ENCODE measurements at places on chromosomes 2 and 18.

GRCh38 chr2:33496150-33496549 lies 19.7 kb downstream of the RASGRP3 start:
- DNase-seq = no peak

DNA sequence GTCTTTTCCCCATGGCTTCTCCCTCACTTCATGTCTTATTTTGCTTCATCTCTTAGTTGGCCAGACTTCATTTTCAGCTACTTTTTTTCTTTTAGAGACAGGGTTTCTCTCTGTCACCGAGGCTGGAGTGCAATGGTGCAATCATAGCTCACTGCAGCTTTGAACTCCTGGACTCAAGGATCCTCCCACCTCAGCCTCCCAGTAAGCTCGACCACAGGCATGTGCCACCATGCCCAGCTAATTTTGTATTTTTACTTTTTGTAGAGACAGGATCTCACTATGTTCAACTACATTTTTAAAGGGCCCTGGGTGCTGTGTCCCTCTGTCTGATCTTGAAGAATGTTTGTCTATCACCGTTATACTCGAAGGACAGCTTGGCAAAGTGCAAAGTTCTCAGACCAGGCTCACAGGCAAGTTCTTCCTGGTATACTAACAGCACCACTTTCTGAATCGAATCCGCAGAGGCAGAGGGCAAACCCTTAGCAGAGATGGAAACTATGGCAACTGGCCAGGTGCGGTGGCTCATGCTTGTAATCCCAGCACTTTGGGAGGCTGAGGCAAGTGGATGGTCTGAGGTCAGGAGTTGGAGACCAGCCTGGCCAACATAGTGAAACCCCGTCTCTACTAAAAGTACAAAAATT lies 60.9 kb downstream of the SOWAHC start:
- no peak for DNase-seq

- no peak for DNase-seq
Measured at GRCh38 chr2:40208463-40208862, 243.4 kb downstream of the SLC8A1 start.

DNA sequence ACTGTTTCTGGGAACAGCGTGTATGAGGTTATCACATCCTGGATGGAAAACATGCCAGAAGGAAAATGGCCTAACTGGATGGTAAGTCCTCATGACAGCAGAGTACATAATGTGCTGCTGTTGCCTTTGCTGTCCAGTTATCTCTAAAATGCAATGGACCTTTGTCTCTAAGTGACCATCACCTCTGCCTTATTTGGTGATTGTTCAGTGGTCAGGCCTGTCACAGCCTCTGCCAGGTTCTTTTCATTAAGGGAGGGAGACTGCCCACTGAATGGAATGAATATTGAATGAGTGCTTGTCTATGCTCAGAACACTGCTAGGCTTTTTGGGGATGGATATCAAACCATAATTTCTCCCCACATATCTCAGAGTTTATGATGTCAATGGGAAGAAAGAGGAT lies 29.0 kb downstream of the SLC3A1 start:
- no peak for DNase-seq

DNA sequence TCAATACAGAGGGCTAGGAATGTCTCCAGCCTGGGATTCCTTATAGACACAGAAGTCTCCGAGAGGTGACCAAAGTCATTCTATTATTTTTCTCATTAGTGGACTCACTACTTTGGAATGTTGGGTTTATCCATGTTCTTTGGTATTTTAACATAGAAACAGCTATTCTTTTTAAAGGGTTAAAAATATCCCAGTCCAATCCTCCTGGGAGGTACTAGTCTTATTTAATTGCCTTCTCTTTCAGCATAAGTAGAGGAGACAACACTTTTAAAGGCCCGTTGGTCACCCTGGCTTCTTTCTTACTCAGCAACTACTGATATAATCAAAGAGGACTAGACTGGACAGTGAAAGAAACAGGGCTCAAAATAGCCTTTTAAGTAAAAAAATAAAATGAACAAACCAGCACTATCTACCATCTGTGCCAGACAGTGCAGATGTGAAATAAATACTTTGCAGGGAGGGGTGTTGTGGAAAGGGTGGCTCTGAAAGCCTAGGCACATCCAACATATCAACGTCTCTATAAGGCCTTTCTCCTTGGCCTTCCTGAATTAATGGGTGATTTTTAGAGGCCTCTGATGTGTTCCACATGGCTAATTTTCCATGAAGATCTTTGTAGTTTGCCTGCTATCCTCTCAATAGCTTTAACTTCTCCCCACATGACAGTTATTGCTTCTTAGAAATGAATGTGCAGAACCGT lies 334.4 kb upstream of the THUMPD2 start:
- DNase-seq = no peak

- DNase-seq = no peak
Measured at GRCh38 chr18:72207280-72207679, 336.9 kb downstream of the CBLN2 start.

DNA sequence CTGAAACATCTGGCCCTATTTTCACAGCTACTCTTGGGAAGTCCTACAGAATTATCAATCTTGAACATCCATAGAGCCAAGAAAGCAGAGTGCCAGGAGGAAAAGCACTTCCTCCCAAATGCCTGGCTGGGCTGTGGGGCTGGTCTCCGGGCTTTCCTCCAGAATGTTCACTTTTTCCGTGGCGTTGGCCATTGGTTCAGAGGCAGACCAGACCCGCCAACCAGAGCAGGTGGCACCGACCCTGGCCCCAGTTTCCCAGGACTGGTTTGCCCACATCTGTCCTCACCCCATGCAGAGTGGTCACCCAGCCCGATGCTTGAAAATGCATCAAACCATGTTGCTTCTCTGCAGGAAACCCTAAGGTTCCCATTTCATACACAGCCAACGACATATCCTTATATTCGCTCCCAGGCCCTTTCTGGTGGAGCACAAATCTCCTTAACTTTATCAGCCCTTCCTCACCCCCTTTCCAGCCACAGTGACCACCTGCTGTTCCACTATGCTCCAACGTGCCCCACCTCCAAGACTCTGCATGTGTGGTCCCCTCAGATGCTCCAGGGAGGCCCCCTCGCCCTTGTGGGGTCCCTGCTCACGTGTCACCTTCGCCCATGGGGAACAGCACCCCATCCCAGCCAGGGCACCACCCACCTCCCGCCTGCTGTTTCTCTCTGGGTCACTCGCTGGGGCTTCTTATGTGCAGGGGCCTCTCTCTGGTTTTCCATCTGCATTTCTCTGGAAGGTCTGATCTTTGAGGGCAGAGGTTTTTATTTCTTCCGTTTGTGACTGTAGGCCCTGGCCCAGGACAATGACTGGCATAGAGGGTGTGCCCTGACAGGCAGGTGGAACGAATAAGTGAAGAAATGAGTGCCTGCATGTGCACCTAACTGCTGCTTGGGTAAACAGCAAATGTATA lies 92.9 kb downstream of the PXDN start:
- no peak for DNase-seq

- DNase-seq = no peak
Measured at GRCh38 chr18:29693334-29693733, 1349.2 kb downstream of the DSC3 start.

GRCh38 chr2:176872406-176872805 lies 340.2 kb upstream of the HNRNPA3 start:
- no peak for DNase-seq

- no peak for DNase-seq
Measured at GRCh38 chr2:85600951-85601770, 1.3 kb downstream of the TMEM150A start.

- DNase-seq = no peak
Measured at GRCh38 chr2:207408086-207408794, 121.5 kb upstream of the CREB1 start.

DNA sequence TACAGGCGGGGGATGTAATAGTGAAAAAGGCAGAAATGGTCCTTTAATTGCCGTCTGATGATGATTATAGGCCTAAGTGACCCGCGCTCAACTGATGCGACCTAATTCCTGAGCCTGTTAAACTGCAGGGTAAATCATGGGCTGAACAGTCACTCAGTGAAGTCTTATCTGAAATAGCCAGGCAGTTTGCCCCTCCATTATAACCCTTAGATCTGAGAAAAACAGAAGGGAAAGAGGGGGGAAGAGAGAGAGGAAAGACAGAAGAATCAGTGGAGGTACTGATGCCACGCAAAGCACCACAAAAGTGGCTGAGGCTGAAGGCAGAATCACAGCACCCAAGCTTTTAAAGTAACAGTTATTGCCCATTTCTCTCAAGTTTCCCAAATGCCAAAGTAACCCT lies 73.1 kb upstream of the DNMT3A start:
- no peak for DNase-seq

- DNase-seq = no peak
Measured at GRCh38 chr2:11559786-11560155, 25.9 kb downstream of the GREB1 start.

GRCh38 chr2:173171321-173171720 lies 95.7 kb downstream of the MAP3K20 start:
- no peak for DNase-seq

DNA sequence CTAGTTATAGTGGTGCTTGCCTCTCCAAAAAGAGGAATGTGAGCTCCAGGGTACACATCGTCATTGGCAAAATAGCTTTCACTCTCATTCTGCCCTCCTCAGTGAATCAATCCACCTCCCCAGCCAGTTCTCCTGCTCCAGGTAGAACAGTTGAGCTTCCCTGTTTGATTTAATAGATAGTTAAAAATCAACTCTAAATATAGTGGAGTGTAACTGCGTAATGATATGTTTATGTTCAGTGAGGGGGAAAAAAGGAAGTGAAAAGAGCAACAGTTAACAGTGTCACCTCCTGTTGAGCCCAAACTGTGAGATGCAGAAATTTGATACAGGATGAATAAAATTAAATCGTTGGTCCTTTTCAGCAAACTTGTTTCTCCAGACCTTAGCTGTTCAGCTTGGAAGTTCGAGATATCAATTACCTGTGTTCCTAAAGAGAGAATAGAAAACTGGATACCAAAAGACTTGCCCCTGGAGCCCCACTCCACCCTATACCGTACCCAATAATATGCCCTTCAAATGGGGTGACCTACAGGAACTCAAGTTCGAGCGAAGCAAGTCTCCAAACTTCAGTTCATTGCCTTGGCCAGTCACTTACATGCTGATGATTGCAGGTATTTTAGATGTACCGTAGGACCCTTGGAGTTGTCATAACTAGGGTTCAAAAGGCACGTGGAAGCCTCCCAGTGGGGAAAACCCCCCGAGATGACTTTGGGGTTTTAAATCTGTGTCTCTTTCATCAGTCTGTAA lies 708.4 kb downstream of the RNF144A start:
- DNase-seq = no peak

GRCh38 chr18:48399303-48400075 lies 9.7 kb downstream of the ZBTB7C start:
- DNase-seq = no peak

GRCh38 chr2:180625006-180625844 lies 355.2 kb upstream of the UBE2E3 start:
- no peak for DNase-seq

GRCh38 chr18:11147371-11147951 lies 1.9 kb downstream of the PIEZO2 start:
- DNase-seq = no peak

DNA sequence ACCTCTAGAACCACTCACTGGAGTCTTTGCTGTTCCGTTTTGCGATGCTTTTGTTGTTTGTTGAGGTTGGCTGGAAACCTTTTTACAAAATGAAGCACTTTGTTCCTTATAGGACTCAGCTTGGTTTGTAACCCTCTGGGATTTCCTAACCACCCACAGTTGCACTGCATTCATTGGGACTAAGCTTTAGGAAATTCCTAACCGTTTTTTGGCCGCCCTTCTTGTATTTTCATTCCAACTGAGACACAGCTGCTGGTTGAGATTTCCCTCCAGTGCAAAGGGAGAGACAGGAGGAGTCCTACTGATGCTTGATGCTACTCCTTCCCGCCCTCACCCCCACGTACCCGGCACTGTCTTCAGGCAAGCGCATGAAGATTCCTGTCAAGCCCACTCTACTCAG lies 6.1 kb upstream of the DIPK1C start:
- no peak for DNase-seq

GRCh38 chr18:60295674-60296073 lies 76.9 kb downstream of the MC4R start:
- no peak for DNase-seq

DNA sequence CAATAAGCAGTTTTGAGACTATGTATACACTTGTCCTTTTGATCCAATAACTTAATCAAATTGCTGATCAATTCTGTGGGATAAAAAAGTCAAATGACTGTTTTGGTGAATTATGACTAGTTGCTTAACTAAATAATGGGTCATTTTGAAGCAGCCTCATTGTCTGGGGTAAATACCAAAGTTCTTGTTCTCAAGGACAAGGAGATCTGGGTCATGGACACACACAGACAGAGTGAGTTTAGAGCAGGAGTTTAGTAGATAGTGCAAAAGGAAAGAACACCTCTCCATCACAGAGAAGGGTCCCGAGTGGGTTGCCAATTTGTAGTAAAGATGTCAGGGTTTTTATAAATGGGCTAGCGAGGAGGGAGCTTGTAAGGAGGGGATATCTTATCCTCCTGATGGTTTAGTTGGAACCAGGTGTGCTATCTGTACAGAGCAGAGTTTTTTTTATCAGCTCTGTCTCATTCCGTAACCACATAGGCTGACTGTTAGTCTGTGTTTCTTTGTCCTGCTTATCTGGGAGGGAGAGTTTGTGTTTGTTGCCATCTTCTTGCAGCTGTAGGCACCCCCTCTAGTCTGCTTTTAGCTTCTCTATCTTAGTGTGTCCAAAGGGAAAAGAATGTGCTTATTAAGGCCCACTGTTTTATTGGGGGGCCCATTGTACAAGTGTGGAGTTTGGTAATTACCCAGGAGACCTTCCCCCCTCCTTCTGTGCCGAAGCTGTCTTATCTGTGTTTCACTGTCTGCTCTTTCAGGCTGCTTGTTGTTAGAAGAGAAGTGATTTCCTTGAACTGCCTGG lies 48.7 kb upstream of the C1GALT1C1L start:
- no peak for DNase-seq

DNA sequence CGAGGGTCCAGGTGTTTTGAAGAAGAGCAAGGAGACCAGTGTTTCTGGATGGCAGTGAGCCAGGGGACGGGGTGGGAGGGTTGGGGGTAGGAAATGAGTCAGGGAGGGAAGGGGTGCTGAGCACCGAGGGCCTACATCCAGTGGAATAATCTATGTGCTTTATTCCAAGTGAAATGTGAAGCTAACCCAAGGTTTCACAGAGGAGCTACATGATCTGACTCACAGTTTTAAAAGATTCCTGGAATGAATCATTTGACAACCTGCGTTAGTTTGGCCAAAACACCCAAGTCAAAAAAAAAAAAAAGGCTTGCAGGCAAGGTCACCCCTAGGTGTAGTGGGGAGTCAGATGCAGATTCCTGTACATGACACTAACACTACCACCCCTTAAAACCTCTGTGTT lies 419.7 kb upstream of the MEX3C start:
- no peak for DNase-seq
